ENCODE measurements at places on chromosomes 4 and X.

- no peak for DNase-seq
Measured at GRCh38 chr4:117704721-117705120, 329.6 kb upstream of the NDST3 start.

GRCh38 chrX:115425359-115425758 is 135.6 kb upstream of the PLS3 start:
- no peak for DNase-seq

- no peak for DNase-seq
Measured at GRCh38 chrX:6708041-6708440, 173.1 kb upstream of the VCX3A start.

DNA sequence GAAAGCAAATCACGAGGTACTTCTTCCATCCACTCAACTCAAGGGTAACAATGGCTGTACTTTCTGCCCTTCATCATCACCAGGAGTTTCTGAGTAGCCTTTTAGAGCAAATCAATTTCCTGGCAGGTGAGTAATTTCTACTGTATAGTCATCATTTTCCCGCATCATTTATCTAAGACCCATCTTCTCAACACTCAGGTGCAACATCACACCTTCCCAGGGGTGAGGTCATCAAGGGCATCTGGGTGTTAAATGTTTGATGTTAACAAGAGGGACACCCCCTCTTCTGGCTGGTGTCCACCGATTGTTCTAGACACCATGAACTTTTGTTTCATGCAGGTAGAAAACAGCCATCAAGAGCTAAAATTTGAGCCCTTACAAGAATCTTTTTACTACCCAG is 313.4 kb upstream of the MAGEB2 start:
- DNase-seq: no peak

DNA sequence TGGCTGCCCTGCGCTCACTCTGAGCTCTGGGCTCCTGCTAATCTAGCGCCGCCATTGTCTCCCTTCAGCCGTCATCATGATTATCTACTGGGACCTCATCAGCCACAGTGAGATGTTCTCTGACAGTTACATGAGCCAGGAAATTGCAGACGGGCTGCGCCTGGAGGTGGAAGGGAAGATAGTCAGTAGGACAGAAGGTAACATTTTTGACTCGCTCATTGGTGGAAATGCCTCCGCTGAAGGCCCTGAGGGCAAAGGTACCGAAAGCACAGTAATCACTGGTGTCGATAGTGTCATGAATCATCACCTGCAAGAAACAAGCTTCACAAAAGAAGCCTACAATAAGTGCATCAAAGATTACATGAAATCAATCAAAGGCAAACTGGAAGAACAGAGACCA is 21.8 kb upstream of the PIN4 start:
- no peak for DNase-seq

GRCh38 chr4:27129871-27130366 is 269.3 kb downstream of the STIM2 start:
- DNase-seq: no peak

All from NCI-H1092 (cell line).